ENCODE measurements at places on chromosomes 6 and 20. TPM values are rescaled to one million over a fixed set of nuclear protein-coding genes. Genes with fewer than 3 reads are reported as not detected.

DNA sequence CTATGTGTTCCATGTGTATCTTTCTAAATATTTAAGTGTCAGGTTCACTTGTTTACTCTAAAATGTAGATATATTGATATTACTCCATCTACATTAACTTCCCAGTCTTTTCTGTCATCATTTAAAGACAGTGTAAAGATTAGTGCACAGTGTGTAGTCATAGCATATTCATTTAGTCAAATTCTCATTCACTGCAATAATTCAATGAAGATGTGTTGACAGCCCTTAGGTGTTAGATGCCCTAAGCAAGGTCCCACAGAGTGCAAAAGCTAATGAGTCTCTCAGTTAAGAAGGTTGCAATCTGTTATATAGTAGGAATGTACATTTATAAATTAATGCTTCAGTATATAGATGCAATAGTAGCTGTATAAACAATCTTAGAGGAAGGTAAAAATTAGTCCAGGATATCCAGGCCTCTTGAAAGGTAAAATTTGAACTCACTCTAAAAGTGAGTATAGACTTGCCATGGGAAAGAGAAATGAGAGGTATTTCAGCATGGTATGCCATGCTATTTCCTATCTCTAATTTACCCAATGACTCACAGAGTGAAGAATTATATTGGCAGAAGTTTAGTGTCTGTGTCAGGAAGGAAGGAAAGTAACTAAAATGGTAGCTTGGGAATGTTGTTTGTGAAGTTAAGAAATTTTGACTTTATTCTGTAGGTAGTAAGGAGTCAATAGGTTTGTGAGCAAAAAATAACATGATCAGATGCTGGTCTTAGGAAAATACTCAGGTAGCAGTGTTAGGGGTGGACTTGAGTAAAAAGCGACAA, 969.9 kb upstream of the CITED2 start:
- DNase-seq = no peak

DNA sequence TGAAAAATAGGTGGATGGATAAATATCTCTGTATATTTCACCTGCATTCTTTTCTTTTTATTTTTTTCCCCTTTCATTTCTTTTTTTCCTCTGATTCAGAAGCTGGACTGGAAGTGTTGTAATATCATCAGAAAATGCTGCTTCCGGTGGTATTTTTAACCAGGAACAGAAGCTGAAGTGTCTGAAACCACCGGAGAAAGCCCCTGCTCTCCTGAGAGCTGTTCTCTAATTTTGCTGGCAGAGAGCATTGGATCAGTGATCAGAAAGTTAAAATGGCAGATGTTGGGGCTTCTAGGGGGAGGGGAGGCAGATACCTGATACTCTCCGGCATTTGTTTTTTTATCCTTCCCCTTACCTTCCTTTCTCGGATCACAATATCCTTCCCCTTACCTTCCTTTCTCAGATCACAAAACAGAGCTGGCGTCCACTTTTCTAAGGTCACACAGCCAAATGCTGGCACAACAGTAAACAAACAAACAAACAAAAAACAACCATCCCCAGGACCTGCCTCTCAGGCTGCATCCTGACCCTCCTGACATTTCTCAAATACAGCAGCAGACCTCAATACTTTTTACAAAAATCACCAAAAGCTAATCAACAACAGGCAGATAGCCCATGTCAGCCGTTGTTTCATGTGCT, 143.2 kb upstream of the ZNF217 start:
- no peak for DNase-seq

GRCh38 chr6:53333439-53334408, 15.0 kb downstream of the ELOVL5 start:
- no peak for DNase-seq

GRCh38 chr6:151869787-151870186, 62.3 kb downstream of the ESR1 start:
- DNase-seq = no peak

DNA sequence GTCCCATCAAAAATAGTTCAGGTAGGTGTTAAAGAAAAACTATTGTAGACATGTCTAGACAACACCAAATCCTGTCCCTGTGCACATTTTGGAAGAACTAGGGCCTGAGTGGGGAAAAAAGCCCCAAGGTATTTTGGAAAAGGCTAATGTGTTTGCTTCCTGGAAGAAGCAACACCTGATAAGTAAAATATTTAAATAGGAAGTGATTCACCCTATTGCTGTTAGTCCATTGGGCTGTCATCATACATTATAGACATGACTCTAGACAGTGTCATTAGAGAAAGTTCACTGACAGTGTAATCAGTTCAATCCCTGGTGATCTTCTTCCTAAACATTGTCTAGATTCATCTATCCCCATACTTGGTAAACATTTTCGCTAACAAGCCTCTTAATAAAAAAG, 465.3 kb downstream of the CBLN4 start:
- DNase-seq = no peak

GRCh38 chr6:39892490-39893129, 41.7 kb downstream of the MOCS1 start:
- DNase-seq = peak; percentile 73

- no peak for DNase-seq
These were observed 37.6 kb downstream of the SLC2A10 start for GRCh38 chr20:46746956-46747526.

LPA gene
- 0.30 TPM for total RNA-seq

CCN2 gene
- total RNA-seq = 83.1 TPM

NNAT gene
- 0.83 TPM for total RNA-seq

ZBP1 gene
- 5.8 TPM for total RNA-seq

Data from lower lobe of right lung (tissue), 2 donors.